Lung (tissue), 17 donors: ENCODE measurements at places on chromosomes 5 and 9. TPM values are rescaled to one million over a fixed set of nuclear protein-coding genes. Genes with fewer than 3 reads are reported as not detected.

DNA sequence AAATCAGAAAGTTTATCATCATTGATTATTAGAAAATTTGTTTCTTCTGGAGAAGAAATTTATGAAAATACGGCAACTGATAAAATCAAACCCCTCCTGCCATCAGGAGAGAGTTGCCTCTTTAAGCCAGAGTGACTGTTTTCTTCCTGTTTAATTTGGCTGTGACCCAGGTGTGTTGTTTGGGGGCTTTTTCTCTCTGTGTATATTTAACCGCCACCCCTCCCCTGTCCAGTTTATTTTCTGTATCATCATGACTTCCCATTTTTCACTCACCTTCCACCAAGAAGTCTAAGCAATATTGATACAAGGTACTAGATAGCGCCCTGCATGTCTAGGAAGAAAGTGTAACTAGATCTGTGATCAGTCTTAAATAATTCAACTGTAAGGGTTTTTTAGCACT, 50.1 kb downstream of the FAM78A start:
- no peak for DNase-seq

DNA sequence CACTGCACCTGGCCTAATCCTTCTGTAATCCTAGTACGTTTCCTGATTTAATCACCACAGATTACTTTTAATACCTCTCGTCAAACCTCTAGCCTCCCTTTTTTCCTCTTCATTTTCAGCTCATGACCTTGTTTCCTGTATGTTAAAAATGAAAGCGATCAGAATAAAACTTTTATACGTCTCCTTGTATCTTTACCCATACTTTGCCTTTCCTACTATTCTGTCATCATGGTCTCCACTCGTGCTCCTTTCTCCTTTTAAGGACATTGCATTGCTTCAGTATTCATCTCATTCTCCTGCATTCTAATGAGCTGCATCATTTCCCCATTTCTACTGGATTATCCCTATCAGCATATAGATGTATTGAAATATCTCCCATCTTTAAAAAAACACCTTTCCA, 8.5 kb downstream of the CDC42SE2 start:
- DNase-seq, result no peak

DNA sequence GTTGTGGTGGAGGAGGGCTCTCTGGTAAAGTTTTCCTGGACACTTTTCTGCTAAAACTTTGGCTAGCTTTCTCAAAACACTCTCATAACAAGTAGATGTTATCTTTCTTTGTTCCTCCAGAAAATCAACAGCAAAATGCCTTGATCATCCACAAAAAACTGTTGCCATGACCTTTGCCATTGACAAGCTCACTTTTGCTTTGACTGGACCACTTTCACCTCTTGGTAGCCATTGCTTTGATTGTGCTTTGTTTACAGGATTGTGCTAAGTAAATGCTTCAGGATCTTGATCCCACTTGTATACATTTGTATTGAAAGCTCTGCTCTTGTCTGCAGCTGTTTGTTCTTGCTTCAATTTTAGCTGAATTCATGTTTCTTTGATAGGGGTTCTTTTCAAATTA, 143.9 kb upstream of the NR3C1 start:
- DNase-seq, result no peak

GRCh38 chr5:61766141-61766540, 434.1 kb downstream of the ZSWIM6 start:
- DNase-seq, result no peak

GRCh38 chr5:136080113-136080482, 51.3 kb downstream of the TGFBI start:
- peak; percentile 29 for DNase-seq

GRCh38 chr9:133928248-133928764, 63.8 kb downstream of the VAV2 start:
- no peak for DNase-seq

- peak; percentile 46 for DNase-seq
These were observed 14.9 kb upstream of the SCAMP1 start for GRCh38 chr5:78345485-78345884.

GRCh38 chr9:21862871-21863270, 60.4 kb downstream of the MTAP start:
- DNase-seq, result no peak

DNA sequence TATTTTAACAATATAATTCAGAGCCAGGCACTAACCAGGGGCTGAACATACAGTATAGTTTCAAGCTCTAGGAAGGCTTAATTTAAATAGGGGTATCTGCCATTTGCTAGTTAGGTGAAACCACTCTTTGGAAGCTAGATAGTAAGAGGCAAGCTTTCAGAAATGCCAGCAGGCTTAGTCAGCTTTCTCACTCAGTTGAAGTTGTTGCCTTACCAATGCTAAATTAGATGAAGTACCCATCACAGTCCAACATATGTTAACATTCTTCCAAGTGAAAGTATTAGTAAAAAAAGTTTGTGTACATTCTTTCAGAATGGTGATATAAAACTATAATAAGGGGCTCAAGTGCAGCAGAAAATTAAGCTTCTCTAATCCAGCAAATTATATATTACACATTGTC, 215.0 kb downstream of the CNTLN start:
- no peak for DNase-seq

GRCh38 chr5:77430726-77431125, 61.4 kb downstream of the WDR41 start:
- DNase-seq, result no peak

DNA sequence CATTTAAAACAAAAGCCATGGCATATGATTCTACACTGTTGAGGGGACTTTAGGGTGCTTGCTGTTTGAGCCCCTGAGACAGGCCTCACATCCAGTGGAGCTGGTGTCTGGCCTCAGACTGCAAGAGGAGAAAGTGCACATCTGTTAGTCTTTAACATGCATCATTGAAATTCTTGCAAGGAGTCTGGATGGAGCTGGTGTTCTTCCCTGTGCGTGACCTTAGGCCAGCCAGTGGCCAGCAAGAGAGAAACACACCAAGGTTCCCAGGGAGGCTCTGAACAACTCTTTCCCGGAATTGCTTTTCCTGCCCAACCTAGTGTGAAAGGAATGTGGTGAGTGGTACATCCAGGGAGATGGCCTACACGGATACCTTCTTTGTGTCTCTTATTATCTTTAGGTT, 282.8 kb upstream of the TNC start:
- DNase-seq, result no peak

DNA sequence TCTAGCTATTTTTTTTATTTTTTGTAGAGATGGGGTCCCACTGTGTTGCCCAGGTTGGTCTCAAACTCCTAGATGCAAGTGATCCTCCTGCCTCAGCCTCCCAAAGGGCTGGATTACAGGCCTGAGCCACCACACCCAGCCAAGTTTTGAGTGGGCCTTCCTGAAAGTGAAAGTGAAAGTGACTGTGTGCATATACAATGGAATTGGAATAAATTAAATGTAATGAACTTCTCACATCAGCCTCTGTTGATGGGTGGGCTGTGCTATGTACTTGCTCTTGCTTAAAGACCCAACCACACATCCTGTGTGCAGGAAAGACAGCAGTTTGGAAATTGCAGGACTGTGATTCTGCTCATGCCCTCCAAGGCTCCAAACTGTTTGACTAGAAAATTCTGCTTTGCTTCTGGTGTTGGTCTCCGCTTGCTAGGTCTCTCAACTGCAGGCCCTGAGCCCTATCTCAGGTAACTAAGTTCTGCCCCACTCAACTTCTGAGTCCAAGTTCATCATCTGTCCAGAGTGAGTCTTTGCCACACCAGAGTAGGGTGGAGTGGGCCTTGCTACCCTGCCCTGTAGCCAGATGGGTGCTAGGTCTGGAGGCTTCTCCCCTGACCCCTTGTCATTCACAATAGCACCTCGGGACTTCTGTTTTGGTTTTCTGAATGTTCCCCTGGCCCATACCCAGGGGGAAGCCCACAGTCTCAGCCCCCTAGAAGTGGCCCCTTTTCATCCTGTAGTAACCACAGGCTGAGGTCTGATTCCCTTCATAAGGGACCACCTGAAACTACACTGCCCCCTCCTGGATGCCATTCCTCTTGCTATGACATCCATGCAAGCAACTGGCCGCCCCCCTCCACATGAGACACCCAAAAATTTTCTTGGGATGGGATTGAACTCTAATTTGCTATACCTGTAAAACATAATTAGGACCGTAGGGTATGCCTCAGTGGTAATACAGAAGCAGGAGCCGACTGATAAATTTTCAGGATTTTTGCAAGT, 36.5 kb upstream of the RAD23B start:
- no peak for DNase-seq

DNA sequence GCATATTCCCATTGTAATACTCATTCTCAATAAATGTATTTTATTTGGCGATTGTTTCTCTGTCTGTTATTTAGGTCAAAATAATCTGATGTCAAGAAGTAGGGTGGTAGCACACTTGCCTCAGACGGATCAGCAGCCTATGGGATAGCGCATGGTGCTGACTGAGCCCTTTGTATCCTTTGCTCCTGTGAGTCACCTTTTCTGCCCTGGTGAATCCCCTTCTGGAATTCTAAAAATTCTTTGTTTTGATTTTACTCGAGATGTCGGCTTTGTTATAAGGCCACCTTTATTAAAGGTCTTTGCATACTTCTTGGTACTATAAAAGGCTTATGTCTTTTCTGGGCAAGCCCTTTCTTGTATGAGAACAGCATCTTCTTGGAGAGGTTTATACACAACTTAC, 1187.8 kb downstream of the CDH9 start:
- no peak for DNase-seq

- DNase-seq, result no peak
These were observed 298.8 kb downstream of the ASTN2 start for GRCh38 chr9:117116084-117116483.

GRCh38 chr5:60210810-60211209, 317.3 kb upstream of the PDE4D start:
- no peak for DNase-seq

GRCh38 chr5:149631506-149631905, 50.2 kb downstream of the ARHGEF37 start:
- DNase-seq, result no peak

GRCh38 chr5:76547242-76547890, 75.8 kb downstream of the F2RL2 start:
- DNase-seq, result peak; percentile 52

DNA sequence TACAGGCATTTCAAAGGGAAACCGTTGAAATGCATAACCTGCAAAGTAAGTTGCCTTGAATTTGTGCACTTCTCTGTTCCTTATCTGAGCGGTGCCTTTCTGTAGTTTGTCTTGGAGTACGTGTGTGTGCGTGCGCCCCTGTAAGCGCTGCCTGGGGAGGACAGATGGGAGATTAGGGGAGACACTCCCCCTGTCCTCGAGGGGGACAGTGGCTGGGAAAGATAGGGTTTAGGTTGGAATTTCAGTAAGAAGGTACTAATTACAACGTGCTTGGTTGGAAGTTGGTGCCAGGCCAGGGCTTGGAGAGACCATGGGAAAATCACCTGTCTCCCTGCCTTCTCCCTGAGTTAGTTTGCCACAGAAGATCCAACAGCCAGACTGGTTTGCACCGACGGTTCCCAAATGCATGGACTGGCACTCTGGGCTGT, 73.2 kb downstream of the PIK3R1 start:
- no peak for DNase-seq

DNA sequence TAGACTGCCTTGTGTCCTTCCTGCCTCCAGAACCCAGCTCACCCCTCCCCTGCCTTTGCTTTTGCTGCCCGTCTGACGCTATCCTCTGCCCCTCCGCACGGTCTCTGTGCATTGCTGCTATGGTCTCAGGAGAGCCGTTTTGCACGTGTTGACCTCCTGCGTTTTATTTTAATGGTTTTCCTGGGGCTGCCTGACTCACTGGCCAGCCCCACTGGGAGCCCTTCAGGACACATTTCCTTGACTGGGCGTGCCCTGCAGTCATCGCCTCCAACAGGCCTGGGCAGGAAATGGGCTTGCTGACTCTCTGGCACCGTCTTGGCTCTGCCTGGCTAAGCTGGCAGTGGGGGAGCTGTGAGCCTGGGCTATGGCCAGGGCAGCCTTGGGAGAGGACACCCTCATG, 17.9 kb upstream of the ASS1 start:
- no peak for DNase-seq

- DNase-seq, result peak; percentile 16
These were observed 138.9 kb upstream of the RUSC2 start for GRCh38 chr9:35350827-35351549.

DNA sequence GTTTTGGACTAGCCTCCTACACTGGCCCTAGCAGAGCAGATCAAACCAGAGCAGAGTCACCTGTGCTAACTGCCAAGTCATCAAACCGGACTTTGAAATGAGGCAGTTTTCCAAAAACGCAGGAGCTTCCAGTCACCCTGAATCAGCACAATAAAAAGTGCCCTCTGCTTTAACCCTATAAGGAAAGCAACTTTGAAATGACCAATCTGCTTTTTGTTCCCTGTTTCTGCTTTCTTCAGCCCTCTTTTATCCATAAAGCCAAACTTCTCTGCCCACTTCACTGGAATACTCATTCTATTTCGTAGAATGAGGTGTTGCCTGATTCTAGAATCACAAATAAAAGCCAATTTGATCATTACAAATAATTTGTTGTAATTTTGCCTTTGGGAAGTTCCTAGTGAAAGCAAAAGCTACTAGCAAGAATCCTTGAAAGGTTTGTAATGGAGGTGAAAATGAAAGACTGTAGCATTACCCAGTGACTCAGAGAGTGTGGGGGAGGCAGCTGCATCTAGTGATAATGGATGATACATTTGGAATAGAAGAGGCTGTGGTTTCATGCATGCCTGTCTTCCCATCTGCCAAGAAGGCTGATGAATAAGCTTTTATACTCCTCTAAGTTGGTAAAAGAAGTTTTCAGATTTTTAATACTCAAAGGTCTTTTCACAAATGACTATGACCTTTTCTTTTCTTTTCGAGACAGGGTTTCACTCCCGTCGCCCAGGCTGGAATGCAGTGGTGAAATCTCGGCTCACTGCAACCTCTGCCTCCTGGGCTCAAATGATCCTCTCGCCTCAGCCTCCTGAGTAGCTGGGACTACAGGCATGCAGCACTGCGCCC, 14.9 kb downstream of the SPAAR start:
- no peak for DNase-seq

GRCh38 chr9:21549251-21549765, 67.2 kb upstream of the IFNE start:
- DNase-seq, result peak; percentile 86

DNA sequence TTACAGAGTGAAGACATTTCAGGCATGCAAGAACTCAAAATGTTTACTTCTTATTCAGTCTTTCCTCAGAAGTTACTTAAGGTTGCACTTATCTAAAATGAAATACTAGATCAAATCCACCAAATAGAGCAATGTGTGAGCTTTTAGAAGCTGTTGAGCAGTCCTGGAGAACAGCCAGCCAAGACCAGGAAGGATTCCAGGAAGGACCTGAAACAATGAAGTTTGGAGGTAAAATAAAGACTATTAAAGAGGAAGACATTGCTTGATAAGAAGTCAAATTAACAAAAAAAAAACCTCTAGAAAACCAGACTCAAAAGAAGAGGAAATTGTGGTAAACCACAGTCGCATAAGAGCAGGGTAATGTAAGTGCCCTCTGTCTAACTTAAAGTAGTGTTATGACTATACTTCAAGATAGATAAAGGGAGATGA, 156.2 kb upstream of the S1PR3 start:
- no peak for DNase-seq

GRCh38 chr9:133584167-133584558, 25.0 kb downstream of the FAM163B start:
- DNase-seq, result no peak

TPPP gene
- 24.1 TPM for total RNA-seq

PCDHGA1 gene
- total RNA-seq, result 0.57 TPM

LRRC19 gene
- total RNA-seq, result not detected

CEL gene
- 6.3 TPM for total RNA-seq

INSYN2B gene
- total RNA-seq, result 0.63 TPM

MAMDC4 gene
- 13.2 TPM for total RNA-seq

PAM gene
- 248 TPM for total RNA-seq

ACSL6 gene
- 6.7 TPM for total RNA-seq

OR5C1 gene
- total RNA-seq, result not detected

CER1 gene
- not detected for total RNA-seq

PCDHA4 gene
- total RNA-seq, result 1.6 TPM

GARIN3 gene
- total RNA-seq, result not detected

ITGA2 gene
- total RNA-seq, result 22.3 TPM
